ENCODE measurements at places on chromosomes 5 and 9.

GRCh38 chr5:93572101-93572607 is 8.9 kb downstream of the NR2F1-AS1 start:
- no peak for DNase-seq

- no peak for DNase-seq
Measured at GRCh38 chr9:21172156-21172555, 5.7 kb upstream of the IFNA21 start.

GRCh38 chr5:120229036-120229435 is 235.1 kb upstream of the PRR16 start:
- no peak for DNase-seq

- no peak for DNase-seq
Measured at GRCh38 chr5:77847814-77848290, 71.7 kb upstream of the TBCA start.

- DNase-seq, result no peak
Measured at GRCh38 chr9:70406434-70406862, 8.0 kb downstream of the KLF9 start.

All from stimulated activated CD8-positive, alpha-beta memory T cell treated with anti-CD3 and anti-CD28 coated beads, Interleukin-15, amount 100 ng/mL, for 4 hours (primary cell).